Peyer's patch (tissue), 4 donors: ENCODE measurements at places on chromosomes 5 and 9. TPM values are rescaled to one million over a fixed set of nuclear protein-coding genes. Genes with fewer than 3 reads are reported as not detected.

The SLC34A1 gene
- not detected for total RNA-seq

The IL7R gene
- 101 TPM for total RNA-seq

The SHISAL2B gene
- not detected for total RNA-seq

The STKLD1 gene
- not detected for total RNA-seq

The PDZD2 gene
- total RNA-seq = 0.53 TPM

The MRPL50 gene
- 7.9 TPM for total RNA-seq

The ZNG1F gene
- 20.5 TPM for total RNA-seq

The ELOVL7 gene
- 5.8 TPM for total RNA-seq

The TAS2R1 gene
- total RNA-seq = not detected

The ITGA2 gene
- 5.0 TPM for total RNA-seq

The SH2D3C gene
- total RNA-seq = 1.4 TPM
